Left lung (tissue), 14 donors: ENCODE measurements at places on chromosomes 16 and 17. TPM values are rescaled to one million over a fixed set of nuclear protein-coding genes. Genes with fewer than 3 reads are reported as not detected.

DNA sequence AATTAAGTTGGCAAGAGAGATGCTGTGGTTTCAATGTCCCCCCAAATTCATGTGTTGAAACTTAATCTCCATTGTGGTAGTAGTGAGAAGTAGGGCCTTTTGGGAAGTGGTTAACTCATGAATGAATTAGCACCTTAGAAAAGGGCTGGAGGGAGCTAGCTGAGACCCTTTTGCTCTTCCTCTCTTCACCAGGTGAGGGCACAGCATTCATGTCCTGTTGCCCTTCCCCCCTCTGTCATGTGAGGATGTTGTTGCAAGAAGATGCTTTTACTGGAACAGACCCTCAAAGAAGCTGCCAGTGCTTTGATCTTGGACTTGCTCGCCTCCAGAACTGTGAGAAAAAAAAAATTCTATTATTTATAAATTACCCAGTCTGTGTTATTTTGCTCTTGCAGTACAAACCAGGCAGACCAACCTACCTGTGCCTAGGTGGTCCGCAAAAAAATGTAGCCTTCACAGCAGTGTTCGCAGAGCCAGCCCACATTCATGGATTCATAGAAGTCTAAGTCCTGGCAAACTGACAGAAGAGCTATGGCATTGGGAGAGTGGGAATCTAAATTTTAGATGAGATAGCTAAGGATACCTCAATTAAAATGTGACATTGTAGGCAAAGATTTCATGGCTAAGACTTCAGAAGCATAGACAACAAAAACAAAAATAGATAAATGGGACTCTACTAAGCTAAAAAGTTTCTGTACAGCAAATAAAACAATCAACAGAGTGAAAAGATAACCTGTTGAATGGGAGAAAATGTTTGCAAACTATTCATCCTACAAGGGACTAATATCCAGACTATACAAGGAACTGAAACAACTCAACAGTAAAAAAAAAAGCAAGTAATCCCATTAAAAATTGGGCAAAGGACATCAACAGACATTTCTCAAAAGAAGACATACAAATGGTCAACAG lies 32.0 kb upstream of the ABCA5 start:
- no peaks in the 10 kb centered on the region for H3K4me1 ChIP-seq
- H3K36me3 ChIP-seq = no peaks in the 10 kb centered on the region
- no peaks in the 10 kb centered on the region for H3K27me3 ChIP-seq
- DNase-seq = no peak
- no peak overlapping the region for H3K4me3 ChIP-seq

DNA sequence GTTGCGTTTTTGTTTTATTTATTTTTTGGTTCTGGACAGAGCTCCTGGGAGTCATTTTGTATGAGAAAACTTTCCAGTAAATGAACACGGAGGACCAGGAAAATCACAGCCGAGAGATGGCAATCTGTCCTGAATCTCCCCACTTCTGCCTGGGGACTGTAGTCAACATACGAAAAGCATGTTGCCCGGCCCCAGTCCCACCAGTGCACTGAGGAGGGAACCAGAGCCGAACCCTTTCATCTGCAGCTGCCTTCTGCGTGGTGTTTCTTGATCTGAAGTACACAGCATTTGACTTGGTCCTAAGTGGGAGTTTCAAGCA lies 18.9 kb downstream of the SNX11 start:
- no peak overlapping the region for H3K4me3 ChIP-seq
- no peaks in the 10 kb centered on the region for H3K36me3 ChIP-seq
- H3K27ac ChIP-seq = no peak overlapping the region
- no peaks in the 10 kb centered on the region for H3K27me3 ChIP-seq
- no peak for DNase-seq

The MT1G gene
- 2.7 TPM for total RNA-seq

The SLC13A2 gene
- total RNA-seq = not detected

The SLC22A31 gene
- total RNA-seq = 171 TPM

- H3K27me3 ChIP-seq = no peaks in the 10 kb centered on the region
- DNase-seq = no peak
- H3K4me1 ChIP-seq = peaks cover 2% of the 10 kb centered on the region
These were observed 14.7 kb downstream of the MPG start for GRCh38 chr16:92431-93339.

The SDK2 gene
- total RNA-seq = 7.3 TPM

The CA10 gene
- total RNA-seq = not detected

The NPIPB9 gene
- total RNA-seq = 1.5 TPM

DNA sequence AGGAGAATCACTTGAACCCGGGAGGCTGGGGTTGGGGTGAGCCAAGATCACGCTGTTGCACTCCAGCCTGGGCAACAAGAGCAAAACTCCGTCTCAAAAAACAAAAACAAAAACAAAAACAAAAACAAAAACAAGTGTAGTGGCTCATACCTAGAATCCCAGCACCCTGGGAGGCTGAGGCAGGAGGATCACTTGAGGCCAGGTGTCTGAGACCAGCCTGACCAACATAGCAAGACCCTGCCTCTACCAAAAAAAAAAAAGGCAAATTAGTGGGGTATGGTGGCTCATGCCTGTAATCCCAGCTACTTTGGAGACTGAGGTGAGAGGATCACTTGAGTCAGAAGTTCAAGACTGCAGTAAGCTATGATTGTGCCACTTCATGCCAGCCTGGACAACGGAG lies 26.4 kb upstream of the HAPSTR1 start:
- no peak for DNase-seq
- no peak overlapping the region for H3K27ac ChIP-seq
- H3K4me3 ChIP-seq = no peak overlapping the region
- H3K4me1 ChIP-seq = peaks cover 12% of the 10 kb centered on the region

- H3K27me3 ChIP-seq = no peaks in the 10 kb centered on the region
- DNase-seq = no peak
- no peaks in the 10 kb centered on the region for H3K36me3 ChIP-seq
- no peaks in the 10 kb centered on the region for H3K4me1 ChIP-seq
- H3K4me3 ChIP-seq = no peak overlapping the region
These were observed 120.2 kb upstream of the HAS3 start for GRCh38 chr16:68985268-68985667.

The RNU2-1 gene
- 5,610 TPM for total RNA-seq
